ENCODE measurements at places on chromosomes 7 and 10. TPM values are rescaled to one million over a fixed set of nuclear protein-coding genes. Genes with fewer than 3 reads are reported as not detected.

Gene NEBL
- total RNA-seq: 13.2 TPM

Gene RPEL1
- total RNA-seq: not detected

Gene CLCN1
- 0.14 TPM for total RNA-seq

Gene VGF
- total RNA-seq: 1.8 TPM

DNA sequence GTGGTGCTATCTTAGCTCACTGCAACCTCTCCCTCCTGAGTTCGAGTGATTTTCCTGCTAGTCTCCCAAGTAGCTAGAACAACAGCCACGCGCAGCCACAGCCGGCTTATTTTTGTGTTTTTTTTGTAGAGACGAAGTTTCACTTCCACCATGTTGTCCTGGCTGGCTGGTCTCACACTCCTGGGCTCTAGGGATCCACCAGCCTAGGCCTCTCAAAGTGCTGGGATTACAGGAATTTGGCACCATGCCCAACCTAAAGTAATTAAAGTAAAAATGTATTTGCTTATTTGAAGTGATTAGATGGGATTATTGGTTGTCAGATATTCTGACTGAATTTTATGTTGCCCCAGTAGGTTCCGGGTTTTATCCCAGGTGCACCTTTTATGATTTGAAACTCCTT is 22.7 kb downstream of the LUC7L2 start:
- no peak for DNase-seq

DNA sequence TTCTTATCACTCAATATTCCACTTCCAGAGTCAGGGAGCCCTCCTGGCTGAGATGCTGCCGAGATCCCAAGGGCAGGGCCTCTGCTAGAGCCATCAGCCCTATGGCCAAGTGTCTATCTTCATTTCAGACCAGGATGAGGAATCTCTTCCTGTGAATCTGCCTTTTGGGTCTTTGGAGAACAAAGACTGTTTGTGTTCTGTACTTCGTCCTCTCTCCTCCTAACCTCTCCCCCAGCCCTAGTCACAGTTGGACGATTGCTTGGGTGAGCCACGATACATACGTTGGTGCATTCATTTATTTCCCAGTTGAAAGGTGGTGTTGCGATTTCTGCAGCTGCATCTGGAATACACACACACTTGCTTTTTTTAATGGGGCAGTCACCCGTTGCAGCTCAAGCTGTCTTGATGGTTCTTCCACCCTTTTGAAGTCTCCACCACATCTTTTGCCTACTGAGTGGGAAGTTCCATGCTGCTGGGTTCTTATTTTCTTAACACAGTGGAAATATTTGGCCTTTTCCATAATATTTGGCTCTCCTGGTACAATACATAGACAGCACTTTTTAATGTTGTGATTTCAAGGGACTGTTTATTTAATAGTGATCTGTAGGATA is 26.7 kb downstream of the SH3PXD2A start:
- no peak for DNase-seq

All from progenitor cell of endocrine pancreas (in vitro differentiated cells).